ENCODE measurements at places on chromosomes 4 and X.

DNA sequence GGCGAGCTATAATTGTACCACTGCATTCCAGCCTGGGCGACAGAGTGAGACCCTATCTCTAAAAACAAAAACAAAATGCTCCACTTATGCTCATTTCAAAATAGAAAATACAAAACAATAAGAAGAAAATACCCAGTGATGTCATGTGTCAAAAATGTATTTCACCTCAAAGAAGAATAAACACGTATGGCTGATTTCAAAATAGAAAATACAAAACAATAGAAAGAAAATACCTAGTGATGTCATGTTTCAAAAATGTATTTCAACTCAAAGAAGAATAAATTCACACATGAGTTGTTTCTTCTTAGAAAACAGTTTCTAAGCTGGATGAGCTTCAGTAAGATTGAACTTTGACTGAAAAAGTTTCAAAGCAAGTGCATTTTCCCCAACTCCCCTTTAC, 20.3 kb upstream of the PDCL2 start:
- DNase-seq, result no peak

DNA sequence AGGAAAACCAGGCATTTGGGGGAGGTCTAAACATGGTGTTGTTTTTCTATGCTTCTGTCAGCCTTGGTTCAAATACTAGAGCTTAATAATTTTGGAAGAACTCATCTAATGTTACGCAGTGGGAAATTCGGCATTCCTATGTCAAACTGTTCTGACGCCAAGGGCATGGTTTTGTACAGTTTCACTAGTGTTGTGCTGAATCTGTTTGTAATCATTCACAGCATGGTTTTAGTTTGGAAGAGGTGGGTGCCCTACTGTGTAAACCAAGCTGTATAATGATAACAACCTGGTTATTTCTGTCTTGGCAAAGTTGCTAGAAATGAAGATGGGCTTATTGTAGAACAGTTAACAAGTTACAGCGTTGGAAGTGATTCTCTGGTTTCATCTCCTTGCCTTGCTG, 5.2 kb downstream of the DDX3X start:
- DNase-seq, result no peak

GRCh38 chr4:140675599-140676231, 80.5 kb downstream of the TBC1D9 start:
- no peak for DNase-seq

GRCh38 chr4:113122066-113122465, 72.6 kb downstream of the ANK2 start:
- DNase-seq, result no peak

DNA sequence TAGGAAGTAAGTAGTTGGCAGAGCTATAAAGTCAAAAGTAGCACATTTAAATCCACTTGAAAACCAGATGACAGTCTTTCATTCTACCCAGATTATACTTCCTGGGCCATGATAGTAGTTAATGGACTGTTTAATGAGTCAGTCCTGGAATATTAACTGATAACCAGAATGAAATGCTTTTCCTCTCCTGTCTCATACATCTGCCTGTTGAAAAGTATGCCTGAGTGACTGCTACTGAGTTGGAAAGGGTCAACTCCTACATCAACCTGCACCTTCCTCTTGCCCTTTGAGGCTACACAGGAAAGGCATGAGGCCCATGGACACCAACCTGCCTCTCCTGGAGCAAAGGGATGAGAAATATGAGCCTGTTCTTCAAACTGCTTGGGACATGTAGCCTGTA, 36.0 kb upstream of the COX7B2 start:
- DNase-seq, result no peak

DNA sequence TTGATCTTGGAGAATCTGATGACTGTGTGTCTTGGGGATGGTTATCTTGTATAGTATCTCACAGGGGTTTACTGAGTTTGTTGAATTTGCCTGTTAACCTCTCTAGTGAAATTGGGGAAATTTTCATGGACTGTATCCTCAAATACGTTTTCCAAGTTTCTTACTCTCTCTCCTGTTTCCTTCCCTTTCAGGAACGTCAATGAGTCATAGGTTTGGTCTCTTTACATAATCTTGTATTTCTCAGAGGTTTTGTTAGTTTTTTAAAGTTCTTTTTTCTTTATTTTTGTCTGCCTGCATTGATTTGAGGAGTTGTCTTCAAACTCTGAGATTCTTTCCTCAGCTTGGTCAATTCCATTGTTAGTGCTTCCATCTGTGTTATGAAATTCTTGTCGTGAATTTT, 227.7 kb upstream of the GPRIN3 start:
- no peak for DNase-seq

GRCh38 chr4:23819041-23819511, 70.8 kb downstream of the PPARGC1A start:
- DNase-seq, result peak; percentile 28

DNA sequence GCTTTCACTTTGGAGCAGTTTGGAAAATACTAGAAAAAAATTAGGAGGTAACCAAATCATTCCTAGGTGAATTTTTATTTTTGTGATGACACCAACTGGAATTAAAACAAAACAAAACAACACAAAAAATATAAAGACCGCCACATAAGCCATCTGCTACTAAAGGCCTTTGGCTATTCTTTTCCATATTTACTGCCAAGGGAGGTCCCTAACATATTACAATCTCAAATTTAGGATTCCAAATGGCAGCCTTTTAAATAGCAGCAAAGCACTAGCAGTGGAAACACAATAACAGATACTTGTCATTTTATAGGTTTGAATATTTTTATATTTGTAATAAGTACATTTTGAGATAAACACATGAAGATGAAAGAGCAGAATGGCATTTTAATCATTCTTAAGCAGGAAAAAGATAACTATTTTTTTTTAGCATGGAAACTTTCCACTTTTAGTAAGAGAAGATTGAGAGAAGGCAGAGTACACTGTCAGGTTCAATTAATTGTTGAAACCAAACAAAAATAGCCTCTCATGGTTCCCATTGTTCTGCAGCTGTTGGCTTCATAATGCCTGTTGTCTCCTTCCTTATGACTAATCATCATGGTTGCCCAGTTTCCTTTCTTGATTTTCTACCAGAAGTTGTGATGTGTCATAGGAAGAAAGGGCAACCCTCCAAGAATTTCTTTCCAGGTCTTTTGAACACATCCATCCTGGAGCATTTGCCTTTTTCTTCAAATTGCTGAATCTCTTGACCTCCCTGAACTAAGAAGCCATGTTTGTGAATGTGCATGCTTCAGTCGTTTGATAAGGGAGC, 219.0 kb upstream of the EMCN start:
- no peak for DNase-seq

- no peak for DNase-seq
These were observed 5.0 kb downstream of the RPL36A start for GRCh38 chrX:101395789-101396188.

DNA sequence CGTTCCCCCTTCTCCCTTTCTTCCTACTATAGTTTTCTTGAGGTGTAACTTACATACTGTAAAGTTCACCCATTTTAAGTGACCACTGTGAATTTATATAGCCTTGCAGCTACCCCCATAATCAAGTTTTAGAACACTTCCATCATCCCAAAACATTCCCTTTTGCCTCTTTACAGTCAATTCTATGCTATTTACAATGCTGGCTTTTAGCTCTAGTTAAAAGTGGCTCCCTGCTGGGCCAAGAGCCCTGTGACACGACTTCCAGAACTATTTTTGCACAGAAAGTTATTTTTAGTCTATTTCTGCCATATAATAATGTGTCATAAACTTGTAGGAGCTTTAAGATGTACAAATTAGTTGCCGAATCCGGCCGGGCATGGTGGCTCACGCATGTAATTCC, 26.9 kb downstream of the MAP7D2 start:
- DNase-seq, result no peak

- no peak for DNase-seq
These were observed 35.2 kb downstream of the PWWP3B start for GRCh38 chrX:106203315-106203714.

GRCh38 chr4:140499391-140499790, 1.3 kb upstream of the MGAT4D start:
- no peak for DNase-seq

DNA sequence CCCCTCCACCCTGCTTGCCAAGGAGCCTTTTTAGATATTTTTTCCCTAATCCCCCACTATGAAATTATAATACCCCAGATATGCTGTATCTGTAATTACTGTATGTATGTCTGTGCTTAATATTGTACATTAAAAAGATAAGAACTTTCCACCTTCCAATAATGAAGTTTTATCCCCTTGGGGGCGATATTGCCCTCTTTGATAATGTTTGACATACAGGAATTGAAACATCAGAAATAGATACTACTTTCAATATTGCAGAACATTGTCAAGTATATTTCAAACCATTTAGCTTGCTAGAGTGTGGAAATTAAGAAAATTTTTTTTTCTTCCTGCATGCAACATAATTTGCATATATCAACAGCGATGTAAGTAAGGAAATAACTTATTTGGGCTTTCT, 58.9 kb downstream of the NAF1 start:
- no peak for DNase-seq

GRCh38 chr4:68460085-68460484, 12.8 kb downstream of the TMPRSS11E start:
- no peak for DNase-seq

DNA sequence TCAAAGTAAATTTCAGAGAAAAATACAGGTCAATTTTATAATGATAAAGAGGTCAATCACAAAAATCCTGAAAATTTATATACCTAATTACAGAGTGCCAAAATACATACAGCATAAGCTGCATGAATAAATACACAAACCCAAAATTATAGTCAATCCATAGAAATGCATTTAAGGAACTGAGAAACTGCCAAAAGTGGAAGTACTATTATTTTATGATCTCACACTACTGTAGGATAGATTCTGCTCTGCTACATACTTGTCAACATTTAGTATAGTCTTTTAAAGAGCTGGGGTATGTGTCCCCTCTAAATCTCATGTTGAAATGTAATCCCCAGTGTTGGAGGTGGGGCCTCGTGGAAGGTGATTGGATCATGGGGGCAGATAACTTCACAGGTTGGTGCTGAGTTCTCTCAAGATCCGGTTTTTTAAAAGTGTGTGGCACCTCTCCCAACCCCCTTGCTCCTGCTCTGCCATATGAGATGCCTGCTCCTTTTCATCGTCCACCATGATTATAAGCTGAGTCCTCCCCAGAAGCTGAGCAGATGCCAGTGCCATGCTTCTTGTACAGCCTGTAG, 31.8 kb downstream of the CHIC2 start:
- DNase-seq, result no peak

GRCh38 chr4:151565583-151565982, 156.6 kb downstream of the FHIP1A start:
- no peak for DNase-seq

DNA sequence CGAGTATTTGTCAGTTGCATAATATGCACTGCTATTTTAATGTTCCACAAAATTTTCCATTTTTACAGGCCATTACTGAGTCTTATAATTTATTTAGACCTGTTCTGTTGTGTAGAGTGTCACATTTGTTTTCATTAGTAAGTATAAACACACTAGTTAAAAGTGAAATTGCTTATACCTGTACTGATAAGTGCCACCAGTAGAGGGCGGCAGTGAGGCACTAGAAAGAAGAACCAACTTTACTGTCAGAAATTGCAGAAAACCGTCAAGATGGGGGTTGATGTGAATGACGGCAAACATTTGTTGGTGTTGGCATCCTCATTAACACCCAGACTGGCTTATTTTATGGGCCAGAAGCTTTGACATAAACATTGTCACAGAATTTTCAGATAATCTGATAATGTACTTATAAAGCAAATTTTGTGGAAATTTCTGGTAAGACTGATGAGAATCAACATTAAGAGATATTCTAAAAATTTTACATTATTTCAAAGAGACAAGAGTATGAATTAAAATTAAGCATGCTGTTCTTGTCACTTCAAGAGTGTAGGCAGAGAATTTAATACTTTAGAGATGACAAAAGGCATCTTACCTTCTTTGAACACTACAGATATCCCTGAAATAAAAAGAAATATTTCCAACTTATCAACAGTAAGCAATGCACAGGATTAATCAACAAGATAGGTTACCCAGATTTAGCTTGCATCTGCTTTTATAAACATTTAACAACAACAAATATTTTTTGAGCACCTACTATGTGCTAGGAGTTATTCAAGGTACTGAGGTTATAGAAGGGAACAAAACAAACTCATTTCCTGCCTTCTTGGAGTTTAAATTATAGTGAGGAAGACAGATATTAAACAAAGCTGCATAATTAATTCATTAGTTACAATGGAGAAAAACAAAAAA, 24.9 kb downstream of the ALPK1 start:
- no peak for DNase-seq

DNA sequence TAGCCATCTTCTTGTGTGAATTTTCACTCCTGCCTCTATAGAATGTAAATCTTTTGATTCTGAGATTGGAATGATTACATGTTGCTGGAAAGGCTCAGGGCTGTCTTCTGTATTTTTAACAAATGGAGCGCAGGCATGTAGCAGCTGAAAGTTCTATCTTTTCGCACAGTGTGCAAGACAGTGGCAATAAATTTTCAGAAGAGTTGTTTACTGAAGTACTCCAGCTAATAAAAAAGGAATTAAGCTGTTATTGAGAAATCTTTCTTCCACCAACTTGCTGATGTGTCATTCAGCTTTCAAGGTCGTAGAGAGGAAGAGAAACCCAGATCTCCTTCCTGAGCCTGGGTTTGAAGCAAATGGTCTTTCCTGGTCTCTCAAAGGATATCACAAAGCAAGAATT, 122.0 kb upstream of the PUDP start:
- DNase-seq, result no peak

DNA sequence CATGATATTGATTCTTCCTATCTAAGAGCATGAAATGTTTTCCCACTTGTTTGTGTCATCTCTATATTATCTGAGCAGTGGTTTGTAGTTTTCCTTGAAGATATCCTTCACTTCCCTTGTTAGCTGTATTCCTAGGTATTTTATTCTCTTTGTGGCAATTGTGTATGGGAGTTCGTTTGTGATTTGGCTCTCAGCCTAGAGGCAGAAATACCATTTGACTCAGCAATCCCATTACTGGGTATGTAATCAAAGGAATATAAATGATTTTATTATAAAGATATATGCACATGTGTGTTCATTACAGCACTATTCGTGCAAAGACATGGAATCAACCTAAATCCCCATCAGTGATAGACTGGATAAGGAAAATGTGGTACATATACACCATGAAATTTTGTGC, 172.7 kb upstream of the IL15 start:
- no peak for DNase-seq

- no peak for DNase-seq
These were observed 271.9 kb downstream of the MID1IP1 start for GRCh38 chrX:39073131-39073530.

Measured in NCI-H524 treated with DMSO at 0.1 percent for 48 hours (cell line).